Activated effector memory CD4-positive, alpha-beta T cell treated with Interleukin-2 at 50 U/mL for 16 hours (primary cell): ENCODE measurements at places on chromosomes 2 and 18.

- DNase-seq, result no peak
These were observed 360.5 kb downstream of the EPHA4 start for GRCh38 chr2:221211653-221212052.

- DNase-seq, result no peak
These were observed 16.7 kb downstream of the IL1R2 start for GRCh38 chr2:102008490-102008889.

- DNase-seq, result no peak
These were observed 68.4 kb upstream of the CTDP1 start for GRCh38 chr18:79611040-79611681.

- no peak for DNase-seq
These were observed 467.2 kb downstream of the SPAG16 start for GRCh38 chr2:213751446-213751845.

- DNase-seq, result no peak
These were observed 137.9 kb downstream of the RDH14 start for GRCh38 chr2:18422432-18423165.

DNA sequence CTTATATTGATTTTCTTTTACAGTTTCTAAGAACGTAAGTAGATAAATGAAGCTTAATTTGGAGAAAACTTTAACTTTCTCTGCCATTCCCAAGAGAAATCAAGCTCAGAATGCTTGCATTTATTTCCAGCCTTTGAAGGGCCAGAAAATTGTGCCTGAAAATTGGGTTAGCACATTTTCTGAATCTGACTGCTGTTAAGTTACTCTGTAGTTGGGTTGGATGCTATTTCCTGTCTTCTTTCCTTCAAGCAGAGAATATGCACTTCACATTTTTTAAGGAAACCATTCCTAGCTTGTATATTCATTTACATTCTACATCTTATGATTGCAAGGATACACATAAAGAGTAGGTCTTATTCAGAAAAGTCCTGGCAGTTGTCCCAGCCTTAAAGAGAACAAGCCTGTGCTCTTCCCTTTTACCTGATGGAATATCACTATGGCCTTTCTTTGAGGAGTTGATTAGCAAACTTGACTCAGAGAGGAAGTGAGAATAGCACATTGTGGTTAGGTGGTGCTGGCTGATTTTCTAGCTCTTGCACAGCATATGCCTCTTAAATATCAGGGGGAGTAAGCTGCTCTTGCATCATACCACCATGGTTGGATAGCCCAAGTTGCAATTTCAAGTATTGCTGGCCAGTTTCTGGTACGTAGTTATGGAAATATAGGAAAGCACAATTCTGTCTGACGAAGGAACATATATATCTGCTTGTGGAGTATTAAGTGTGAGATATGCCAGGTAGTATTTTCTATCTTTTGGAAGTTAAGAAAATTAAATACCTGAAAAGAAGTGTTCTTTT is 133.7 kb downstream of the COMMD1 start:
- DNase-seq, result no peak

DNA sequence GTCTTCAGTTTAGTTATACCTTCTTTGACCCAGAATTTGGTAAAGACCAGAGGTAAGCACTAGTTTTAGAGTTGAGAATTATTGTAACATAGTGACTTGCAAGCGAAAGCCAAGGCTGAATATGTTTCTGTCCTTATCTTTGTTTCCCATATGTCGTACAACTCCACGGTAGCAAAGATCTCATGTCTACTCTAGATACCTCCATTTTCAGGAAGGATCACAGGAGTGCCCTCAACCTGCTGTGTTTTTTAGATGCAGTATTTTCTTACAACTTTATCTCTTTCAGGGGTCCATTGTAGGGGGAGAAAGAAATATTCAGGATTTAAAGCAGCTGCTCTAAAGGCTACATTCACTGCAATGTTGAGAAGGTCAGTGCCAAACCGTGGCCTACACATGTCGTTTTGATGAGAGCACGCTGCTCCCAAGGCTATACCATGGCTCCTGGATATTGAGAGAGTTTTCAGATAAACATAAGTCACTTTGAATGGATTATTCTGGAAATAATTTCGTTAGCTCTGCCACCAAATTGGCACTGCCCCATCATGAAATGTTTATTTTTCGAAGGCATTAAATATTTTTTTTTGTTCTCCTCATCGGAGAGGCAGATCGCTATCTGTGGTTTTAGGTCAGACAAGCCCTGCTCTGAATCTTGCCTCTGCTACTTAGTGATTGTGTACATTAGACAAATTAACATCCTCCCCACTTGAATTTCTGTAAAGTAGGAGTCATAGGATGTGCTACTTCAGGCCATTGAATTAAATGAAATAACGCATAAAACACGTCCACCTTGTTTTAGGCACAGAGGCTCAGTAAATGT is 2.1 kb downstream of the RHBDD1 start:
- no peak for DNase-seq

DNA sequence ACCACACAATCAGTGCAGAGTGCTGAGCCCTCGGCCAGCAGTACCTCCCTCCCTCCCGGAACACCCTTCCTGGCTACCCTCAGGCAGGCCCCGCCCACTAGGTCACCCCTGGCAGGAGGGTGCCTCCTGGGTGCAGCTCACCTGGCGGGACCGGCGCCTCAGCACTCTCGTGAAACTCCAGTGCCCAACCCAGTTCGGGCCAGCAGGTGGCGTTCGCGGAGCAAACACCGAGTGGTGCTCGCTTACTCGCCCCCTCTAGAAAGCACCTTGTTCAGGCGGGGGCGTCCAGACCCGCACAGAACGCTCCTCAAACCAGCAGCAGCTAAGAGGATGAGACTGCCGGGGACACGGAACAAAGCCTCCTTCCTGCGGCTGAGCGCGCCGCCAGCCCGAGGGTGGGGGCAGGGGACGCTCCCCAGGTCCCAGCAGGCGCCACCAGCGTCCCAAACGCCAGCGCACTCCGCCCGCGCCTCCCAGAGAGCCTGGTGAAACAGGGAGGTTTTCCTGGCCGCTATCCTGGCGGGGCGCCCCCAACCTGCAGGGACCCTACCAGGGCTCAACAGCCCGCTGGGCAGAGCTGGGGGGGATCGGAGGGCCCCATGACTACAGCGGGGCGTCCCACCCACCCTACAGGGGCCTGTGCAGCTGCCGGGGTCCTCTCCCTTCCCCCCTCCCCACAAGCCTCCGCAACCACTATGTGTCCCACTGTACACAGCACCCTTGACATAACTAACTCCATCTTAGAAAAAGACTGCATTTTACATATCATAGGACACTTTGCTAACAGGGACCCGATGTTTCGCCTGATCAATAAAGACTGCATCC is 44.7 kb downstream of the MRPS5 start:
- DNase-seq, result peak; percentile 91

- DNase-seq, result no peak
These were observed 13.9 kb downstream of the CNDP2 start for GRCh38 chr18:74509856-74510769.

GRCh38 chr2:98716786-98717185 is 14.1 kb downstream of the MGAT4A start:
- DNase-seq, result no peak

DNA sequence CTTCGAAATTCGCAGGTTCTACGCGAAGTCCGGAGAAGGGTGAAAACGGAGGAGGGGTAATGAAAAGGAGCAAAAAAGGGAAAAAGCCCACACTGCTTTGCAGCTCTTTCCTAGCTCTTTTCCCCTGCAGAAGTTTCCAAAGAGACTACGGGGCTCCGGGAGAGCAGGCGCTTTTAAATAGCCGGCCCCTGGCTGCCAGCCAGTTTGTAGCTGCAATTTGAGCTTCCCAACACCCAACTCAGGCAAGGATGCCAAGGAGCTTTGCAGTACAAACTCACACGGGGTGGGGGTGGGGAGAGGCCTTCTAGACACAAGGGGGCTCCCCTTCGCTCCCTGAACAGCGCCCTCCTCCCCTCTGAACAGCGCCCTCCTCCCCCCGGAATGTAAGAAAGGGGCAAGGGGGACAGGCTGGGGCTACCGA is at the start of gene IGFBP5:
Gene IGFBP5, minus strand, starts transcription at position 149 of the 421 bp plus-strand sequence. CDS start 774 bp downstream, outside the sequence.
- no peak for DNase-seq

DNA sequence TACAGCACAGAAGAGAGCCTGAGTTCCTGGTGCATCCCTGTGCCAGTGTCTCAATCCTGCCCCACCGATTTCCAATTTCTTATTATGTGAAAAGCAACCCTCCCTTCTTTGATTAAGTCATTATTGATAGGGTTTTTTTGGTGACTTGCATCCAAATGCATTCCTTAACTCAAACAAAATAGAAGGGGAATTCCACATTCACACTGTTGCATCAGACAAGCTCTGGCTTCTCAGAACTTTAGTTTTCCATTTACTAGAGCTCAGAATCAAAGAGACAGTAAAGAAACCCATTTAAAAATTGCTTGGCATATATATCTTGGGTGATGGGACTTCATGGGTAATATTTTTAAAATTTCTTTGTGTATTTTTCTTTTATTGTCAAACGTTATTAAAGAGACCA is 13.8 kb upstream of the TMEM200C start:
- no peak for DNase-seq

DNA sequence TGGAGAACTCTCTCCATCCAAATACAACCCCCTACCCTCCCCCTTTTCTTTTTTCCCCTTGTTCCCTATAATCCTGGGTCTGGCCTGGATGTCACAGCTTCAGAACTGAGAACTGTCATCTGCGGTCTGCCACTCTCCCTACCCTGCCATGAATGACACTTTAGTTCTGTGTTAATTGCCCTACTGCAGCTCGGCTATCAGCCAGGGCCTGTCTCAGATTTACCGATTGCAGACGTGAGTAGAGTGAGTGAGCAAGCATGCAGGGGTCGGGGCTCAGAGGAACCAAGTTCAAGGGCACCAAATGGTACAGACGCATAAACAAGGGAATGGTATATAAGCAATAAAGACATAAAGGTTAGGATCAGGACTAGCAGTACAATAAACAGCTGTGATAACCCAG is 967.8 kb downstream of the BCL11A start:
- no peak for DNase-seq

DNA sequence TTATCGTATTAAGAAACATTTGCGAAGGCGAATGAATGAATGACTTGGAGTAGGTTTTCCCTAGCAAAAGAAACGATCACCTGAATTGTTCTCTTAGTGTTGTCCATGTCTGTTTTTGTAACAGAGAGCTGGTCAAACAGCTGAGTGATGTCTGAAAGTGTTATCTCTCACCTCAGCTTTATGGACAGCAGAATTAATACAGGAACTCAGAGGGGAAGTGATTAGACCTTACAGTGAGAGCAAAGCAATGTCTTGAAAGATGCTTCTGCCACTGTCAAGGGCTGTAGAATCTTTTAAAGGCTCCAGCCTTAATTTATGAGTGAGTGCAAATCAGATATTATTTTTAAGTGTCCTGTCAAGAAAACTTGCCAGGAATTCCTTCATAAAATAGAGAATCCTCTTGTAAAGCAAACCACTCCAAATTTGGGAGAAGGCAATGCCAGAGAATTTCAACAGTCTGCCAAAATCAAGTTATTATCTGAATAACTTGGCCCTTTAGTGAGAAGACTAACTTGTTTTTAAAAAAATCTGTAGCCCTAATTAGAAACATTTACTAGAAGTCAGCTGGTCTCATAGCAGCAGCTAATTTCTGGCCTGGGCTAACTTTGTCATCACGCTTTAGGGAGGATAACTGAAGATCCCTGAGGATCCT is 60.7 kb downstream of the CDC42EP3 start:
- DNase-seq, result no peak

- no peak for DNase-seq
These were observed 90.4 kb upstream of the PKDCC start for GRCh38 chr2:41957431-41957830.

DNA sequence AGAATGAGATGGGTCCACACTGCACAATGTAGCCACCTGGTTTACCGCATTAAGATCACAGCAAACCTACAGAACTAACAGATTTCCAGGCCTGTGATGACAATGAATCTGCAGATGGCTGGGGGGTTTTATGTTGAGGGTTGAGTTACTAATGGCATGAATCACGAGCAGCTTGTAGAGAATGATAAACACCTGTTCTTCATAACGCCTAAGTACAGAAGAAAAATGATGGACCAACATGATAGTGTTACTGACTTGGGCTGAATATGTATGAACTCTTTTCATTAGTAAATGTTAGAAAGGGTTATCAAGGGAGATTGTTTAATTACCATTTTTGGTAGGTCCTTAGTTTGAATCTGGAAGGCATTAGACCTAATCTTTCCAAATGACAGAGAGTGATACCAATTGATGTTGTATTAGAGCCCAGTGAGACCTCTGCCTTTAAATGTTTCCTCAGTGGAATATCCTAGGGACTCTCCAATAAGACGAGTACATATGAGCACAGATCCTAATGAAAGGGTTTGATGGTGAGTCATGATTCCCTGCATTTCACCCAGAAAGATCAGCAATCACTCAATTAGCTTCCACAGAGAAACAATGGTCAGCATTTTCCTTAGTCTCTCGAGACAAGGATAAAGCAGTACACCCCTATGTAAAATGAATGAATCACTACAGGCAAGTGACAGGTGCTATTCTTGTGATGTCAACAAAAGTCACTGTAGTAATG is 243.8 kb downstream of the DLGAP1 start:
- DNase-seq, result no peak

- no peak for DNase-seq
These were observed 35.5 kb downstream of the POU3F3 start for GRCh38 chr2:104889291-104889959.

DNA sequence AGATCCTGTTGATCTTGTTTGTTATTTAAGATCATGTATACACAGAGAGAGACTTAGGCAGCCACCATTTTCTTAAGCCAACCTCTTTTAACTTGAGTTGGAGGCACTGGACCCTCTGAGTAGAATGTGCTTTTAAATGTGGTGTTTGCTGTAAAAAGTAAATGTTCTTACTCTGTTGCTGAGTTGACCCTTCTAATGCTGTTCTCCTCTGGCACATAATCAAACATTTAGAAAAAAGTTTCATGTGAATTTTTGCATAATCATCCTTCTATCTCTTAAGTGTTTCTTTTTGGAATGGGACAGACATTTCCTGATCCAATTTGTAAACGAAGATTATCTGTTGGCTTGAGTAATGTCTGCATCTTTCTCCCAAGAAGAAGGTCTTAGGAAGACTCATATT is 255.1 kb upstream of the ETAA1 start:
- no peak for DNase-seq
